Mesenteric fat pad (tissue), 1 donor: ENCODE measurements at places on chromosomes 16 and 17. TPM values are rescaled to one million over a fixed set of nuclear protein-coding genes. Genes with fewer than 3 reads are reported as not detected.

UQCRC2 gene
- total RNA-seq, result 186 TPM

SYCE1L gene
- 1.3 TPM for total RNA-seq

ZFPM1 gene
- 4.8 TPM for total RNA-seq

SBK1 gene
- total RNA-seq, result not detected

DNA sequence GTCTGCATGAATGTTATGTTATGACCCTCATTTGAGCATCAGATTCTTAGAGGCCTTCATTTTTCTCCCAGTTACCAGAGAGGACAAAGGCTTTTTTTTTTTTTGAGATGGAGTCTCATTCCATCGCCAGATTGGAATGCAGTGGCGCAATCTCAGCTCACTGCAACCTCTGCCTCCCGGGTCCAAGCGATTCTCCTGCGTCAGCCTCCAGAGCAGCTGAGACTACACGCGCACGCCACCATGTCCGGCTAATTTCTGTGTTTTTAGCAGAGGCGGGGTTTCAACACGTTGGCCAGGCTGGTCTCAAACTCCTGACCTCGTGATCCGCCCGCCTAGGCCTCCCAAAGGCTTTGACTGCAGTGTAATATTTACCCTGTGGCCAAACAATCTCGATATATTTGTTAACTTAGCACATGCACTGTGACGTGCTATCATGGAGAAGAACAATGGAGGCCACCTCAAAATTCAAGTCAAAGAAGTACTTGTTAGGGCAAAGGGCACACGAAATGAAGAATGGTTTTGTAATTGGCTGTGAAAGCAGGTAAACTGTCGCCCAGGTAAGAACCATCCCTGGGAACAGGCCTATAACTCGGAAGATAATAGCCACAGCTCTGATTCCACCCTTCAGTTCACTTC is 303.4 kb downstream of the SLC39A11 start:
- no peak for DNase-seq

GRCh38 chr16:31348579-31348978 is 6.4 kb upstream of the ITGAX start:
- no peak for DNase-seq

GRCh38 chr17:80119839-80120238 is 18.5 kb downstream of the GAA start:
- peak; percentile 72 for DNase-seq

DNA sequence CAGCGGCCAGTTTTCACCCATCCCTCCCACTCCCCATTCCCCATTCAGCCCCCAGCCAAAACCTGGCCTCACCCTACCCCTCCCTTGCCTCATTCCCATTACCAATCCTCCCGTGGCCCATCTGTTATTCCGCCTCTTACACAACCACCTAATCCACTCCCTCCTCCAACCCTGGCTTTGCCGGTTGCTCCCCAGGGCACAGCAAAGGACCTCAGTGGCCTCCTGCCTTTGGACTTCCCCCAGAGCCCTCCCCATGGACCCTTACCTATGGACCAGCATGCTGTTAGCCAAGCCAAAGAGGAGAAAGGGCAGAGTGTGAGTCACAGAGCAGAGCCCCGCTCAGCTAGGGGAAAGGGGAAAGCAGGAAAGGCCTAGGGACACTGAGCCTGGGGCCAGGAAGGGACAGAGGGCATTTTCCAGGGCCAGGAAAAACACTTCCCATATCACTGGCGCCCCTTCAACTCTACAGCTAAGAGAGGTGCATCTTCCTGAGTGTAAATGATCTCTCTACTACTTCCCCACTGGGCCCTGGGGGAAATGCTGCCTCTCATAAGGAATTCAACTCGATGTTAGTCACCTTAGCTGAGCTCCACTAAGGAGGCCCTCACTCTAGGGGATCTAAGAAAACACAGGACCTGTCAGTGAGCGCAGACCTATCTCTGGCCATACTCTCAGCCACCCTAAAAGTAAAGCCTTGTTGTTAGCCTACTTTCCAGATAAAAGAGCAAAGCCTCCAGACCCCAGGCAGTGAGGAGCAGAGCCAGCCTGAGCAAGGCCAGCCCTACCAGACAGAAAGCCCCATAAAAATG is 10.6 kb downstream of the PEMT start:
- no peak for DNase-seq

DNA sequence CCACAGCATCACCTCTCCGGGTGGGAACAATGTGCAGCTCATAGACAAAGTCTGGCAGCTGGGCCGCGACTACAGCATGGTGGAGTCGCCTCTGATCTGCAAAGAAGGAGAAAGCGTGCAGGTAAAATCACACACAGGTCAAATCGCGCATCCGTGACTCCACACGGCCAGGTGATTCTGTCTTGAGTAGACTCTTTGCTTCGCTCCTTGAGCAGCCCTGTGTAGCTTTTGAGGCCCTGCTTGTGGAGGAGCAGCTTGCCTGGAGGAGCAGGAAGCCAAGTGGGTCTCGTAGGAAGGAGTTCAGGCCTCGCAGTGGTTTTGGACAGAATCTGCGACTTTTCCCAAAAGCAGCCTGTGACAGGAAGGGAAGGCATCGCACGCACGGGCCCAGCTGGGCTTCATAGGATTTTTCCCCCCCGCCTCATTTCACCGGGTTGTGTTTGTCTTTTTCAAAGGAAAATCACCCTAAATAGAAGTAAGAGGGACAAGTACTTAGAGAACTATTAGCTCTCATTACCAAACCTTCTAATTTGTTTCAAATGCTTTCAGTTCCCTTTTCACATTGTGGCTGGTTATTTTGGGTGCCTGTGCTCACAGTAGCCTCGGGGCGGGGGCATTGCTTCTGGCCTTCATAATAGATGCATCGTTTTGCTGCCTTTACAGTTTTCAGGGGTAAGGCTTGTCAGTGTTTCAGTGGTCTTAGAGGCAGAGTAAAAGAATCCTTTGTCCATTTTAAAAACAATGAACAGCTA is 71.5 kb downstream of the SEC14L1 start:
- DNase-seq, result no peak

DNA sequence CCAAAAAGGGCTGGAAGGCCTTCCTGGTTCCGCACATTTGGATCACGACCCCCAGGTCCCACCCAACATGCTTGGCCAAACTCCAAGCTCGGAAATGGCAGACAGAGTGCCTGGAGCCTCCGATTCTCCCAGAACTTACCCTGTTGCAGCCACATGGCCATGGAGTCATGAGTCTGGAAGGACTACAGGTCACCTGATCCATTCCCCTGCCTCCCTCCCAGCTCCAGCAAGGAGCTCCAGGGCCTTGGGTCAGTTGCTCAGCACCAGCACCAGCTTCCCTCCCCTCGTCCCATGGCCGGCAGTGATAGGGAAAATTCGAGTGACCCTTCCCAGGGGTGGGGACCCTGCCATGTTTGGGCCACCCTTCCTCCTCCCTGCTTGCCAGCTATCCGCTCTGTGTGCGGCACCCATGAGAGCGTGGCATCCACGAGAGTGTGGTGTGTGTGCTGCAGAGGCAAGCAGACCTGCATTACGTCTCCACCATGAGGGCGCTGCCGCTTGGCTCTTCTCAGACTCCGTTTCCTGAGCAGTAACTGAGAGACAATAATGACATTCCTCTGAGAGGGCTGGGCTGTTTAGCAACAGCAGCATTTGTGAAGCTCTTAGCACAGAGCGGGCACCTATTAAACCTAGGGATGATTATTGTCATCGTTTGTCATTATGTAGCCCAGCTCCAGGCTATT is 21.3 kb upstream of the RPL38 start:
- no peak for DNase-seq

DNA sequence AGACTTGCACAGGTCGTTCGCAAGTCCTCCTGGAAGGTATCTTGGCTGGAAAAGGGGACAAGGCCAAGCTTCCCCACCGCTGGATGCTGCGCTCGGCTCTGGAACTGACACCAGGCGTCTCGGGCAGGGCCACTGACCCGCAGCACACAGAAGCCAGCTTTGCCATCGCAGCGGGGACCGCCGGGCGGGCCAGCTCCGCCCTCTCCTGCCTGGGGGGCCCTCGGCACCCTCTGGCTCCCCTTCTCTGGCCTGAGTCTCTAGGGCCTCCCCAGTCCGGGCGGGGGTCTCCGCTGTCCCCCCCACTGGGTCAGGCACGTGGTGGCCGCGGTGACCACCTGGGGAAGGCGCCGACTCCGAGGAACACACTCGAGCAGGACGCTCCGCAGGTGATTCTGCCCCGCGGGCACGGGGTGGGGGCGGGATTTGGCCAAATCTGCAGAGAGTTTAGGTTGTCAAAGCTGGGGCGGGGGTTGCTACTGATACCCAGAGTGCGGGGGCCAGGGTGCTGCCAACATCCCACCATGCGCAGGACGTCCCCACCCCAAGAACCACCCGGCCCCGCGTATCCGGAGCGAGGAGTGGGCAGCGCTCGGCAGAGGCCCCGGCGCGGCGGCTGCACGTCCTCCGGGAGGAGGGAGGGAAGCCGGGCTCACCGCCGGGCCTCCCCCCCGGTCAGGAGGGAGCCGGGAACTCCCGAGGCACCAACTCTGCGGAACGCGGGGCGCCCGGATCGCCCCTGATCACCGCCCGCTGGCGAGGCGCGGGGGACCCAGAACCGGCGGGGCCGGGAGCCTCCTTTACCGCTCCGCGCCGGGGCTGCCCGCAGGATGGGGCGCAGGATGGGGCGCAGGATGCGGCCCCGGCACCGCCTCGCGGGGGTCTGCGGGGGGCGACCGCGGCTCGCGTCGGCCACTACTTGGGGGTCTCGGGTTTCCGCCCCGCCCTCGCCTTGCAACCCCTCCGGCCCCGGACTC is 744 bp upstream of the METRNL start:
- no peak for DNase-seq

DNA sequence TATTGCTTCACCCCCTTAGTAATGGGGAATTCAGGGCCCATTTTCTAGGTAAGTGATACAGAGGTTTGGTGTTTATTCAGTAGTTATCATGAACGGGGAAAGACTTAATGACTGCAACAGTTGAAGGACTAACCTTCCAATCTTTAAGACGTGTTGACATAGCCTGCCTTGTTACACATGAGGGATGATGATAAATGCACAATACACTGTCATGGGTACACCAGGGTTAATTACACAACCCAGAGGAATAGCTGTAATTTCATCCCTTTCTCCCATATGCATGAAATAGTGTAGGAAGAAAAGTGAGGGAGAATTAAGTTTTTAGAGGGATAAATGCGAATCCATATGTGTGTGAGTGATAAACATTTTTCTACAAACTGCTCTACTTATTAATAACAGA is 10.7 kb downstream of the MYH4 start:
- DNase-seq, result no peak

- DNase-seq, result no peak
These were observed 4.4 kb upstream of the BAHCC1 start for GRCh38 chr17:81390873-81391255.

GRCh38 chr16:79823639-79824038 is 223.1 kb upstream of the MAF start:
- DNase-seq, result no peak

DNA sequence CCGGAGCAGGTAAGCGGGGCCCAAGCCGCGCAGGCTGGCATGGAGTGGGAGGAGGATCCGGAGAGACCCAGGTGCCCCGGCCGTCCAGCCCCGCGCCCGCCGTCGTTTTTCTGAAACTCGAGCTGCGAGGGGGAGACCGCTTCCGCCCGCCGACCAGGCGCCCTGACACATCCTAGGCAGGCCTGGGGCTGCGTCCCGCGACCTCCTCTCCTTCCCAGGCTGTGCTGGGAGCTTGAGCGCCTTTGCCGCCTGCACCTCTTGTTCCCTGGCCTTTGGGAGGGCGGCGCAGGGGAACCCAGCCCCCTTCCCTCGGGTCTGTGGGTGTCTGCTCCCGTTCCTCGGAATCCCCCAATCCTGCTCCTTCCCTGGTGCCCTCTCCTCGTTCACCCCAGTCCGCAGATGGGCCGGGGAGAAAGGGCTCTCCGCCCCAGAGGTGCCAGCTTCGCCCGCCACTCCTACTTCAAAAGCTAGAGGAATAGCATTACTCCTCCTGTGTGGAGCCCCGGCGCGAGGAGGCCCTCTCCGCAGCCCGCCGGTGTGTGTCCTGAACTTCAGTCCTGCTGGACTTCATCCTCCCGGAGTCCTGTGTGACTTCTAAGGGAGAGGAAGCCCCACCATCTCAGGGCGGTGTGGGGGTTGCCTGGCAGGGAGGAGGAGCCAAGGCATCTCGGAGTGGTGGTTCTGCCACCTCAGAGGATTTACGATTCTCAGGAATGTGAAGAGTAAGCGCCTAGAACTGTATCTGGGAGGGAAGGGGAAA is 1.0 kb downstream of the NHERF1 start:
- DNase-seq, result no peak

GRCh38 chr16:55015181-55015913 is 84.7 kb downstream of the IRX5 start:
- DNase-seq, result no peak

GRCh38 chr17:80415626-80416137 is 715 bp downstream of the ENDOV start:
- DNase-seq, result no peak

GRCh38 chr17:74598346-74599022 is 6.4 kb upstream of the CD300LD start:
- no peak for DNase-seq

- no peak for DNase-seq
These were observed 25.8 kb downstream of the CNGB1 start for GRCh38 chr16:57944970-57945739.

GRCh38 chr17:37701496-37701898 is 43.4 kb downstream of the HNF1B start:
- no peak for DNase-seq

DNA sequence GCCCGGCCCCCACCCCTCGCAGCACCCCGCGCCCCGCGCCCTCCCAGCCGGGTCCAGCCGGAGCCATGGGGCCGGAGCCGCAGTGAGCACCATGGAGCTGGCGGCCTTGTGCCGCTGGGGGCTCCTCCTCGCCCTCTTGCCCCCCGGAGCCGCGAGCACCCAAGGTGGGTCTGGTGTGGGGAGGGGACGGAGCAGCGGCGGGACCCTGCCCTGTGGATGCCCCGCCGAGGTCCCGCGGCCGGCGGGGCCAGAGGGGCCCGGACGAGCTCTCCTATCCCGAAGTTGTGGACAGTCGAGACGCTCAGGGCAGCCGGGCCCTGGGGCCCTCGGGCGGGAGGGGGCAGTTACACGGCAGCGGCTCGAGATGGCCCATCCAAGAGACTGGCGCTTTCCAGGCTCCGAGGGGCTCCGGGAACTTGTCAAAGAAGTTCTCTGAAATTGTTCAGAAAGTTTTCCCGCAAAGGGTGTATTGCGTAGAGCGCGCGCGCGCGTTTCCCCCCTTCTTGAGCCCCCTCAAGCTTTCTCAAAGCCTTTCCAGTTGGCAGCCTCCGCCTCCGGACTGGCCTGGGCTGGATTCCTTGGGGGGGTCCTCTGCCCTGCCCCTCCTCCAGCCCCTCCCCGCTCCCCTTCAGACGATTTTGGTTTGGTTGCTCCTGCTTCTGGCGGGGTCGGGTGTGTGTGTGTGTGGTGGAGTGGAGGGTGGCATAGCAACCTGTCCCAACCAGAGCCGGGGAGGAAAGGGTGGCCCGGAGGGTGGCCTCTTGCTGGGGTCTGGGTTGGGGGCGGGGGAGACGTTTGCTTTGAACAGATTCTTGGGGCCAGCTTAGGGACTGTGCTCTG is 504 bp downstream of the ERBB2 start:
- no peak for DNase-seq
